ENCODE measurements at places on chromosomes 11 and 22.

DNA sequence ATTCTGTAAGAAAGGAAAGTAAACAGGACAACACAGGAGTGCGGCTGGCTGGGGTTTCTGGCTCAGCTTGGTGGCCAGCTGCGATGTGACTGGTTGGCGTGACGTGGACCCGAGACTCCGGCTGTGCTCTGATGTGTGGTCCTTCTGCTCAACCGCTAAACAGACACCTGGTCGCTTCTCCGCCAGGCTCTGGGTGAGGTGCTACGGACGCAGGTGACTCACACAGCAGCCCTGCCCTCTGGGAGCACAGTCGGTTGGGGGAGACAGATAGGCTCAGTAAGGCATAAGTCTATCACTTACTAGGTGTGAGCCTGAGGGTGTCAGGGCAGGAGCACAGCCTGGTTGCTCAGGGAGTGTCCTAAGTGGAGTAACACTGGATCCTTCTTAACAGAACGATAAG, 8.2 kb downstream of the RTL6 start:
- no peak for DNase-seq

DNA sequence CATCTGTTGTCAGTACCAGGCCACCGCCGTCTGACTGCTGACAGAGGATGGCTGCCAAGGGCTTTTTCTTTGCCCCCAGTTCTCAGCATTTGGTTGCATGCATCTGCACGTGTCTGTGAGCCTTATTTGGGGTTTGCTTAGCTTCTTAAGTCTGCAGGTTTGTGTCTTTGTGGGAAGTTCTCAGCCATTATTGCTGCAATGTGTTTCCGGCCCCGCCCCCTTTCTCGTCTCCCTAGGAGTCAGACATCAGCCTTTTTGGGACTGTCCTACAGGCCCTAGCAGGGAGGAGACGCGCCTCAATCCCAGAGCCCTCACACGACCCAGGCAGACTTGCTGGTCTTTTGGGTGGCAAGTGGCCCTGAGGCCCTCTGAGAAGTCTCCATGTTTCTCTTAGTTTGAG, 8.0 kb downstream of the MOB2 start:
- DNase-seq: no peak

- DNase-seq: no peak
These were observed at the start of gene KCNK4 for GRCh38 chr11:64291262-64291751. Gene KCNK4, plus strand, starts transcription at chr11:64291302. Its CDS starts 1,717 bp downstream, at chr11:64293019.

GRCh38 chr22:19795617-19796008, 35.0 kb downstream of the TBX1 start:
- no peak for DNase-seq

- DNase-seq: no peak
These were observed 1.9 kb downstream of the MS4A10 start for GRCh38 chr11:60786811-60787567.

DNA sequence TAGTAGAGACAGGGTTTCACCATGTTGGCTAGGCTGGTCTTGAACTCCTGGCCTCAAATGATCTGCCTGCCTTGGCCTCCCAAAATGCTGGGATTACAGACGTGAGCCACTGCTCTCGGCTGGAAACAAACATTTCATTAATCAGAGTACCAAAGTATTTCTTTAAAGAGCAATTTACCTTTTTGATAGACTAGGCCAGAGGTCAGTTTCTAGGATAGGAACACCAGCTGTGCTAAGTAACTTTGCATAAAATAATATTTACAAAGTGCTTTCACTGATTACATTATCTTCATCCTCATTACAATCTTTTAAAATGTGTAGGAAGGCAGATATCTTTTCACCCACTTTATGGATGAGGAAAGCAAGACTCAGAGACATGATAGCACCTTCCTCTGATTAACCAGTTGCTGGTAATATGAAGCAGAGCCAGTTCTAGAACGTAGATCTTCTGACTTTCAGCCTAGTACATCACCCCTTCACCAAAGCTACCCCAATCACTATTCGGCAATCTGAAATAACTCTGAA, 355.2 kb downstream of the SOX6 start:
- no peak for DNase-seq

DNA sequence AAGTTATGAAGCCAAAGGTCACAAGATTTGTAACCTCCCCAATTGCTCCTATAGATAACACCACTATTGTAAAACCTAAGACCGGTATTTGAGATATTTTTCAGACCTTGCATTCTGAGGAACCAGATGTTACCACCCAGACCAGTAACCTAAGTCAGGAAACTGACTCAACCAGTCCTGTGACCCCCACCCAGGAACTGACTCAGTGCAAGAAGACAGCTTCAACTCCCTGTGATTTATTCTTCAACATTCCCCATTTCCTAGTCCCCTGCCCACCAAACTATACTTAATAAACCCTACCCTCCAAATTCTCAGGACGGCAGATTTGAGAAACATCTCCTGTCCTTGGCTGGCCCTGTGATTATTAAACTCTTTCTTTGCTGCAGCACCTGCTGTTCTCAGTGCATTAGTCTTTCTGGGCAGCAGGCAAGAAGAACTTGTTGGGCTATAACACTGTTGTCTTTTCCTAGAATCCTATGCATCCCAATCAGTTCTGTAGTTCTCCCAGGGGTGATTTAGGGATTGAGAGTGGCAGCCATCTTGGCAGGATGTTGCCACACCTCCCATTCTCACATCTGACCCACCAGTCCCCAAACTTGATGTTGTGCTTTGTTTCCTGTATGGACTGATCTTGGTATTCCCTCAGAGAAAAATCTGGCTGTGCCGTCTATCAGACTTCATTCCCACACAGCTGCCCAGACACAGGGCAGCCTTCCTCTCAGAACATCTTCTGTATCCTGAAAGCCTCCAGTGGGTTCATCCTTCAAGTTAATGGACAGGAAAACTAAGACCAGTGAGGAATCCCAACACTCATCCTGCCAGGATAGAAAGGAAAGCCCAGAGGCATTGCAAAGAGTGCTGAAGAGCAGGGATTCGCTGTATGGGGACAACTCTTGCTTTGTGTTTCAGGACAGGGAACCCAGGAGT, 104.0 kb downstream of the PDE2A start:
- DNase-seq: no peak

DNA sequence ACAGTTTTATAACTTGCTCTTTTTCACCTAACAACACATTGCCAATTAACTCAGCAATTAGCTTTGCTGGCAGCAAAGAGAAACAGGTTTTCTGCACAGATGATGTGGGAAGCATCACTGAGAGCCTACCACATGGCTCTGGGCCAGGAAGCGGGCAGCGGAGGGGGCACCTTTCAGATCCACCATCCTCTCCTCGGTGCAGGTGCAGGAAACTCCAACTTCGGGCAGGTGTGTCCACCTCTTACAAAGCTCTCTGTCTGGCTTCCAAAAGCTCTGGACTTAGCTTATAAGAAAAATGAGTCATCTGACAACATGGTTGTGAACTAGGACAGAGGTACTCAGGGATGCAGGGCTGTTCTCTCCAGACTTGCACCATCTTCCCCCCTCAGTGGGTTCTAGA, 77.0 kb downstream of the RPS6KA4 start:
- DNase-seq: no peak

DNA sequence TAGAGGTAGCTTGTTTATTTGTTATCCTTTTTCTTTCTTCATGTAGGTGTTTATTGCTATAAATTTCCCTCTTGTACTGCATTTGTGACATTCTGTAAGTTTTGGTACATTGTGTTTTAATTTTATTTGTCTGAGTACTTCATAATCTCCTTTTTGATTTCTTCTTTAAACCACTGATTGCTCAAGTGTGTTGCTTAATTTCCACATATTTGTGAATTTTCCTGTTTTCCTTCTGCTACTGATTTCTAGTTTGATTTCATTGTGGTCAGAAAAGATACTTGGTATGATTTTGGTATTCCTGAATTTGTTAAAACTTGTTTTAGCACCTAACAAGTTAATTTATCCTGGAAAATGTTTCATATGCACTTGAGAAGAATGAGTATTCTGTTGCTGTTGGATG, 15.1 kb downstream of the OR10V1 start:
- DNase-seq: no peak

GRCh38 chr22:37328017-37328416, 45.7 kb downstream of the CYTH4 start:
- DNase-seq: no peak

GRCh38 chr11:19664886-19665548, 47.6 kb upstream of the NAV2 start:
- DNase-seq: no peak

- DNase-seq: no peak
These were observed 92.8 kb upstream of the OR9G4 start for GRCh38 chr11:56841210-56841810.

GRCh38 chr11:2730272-2731129, 30.7 kb upstream of the KCNQ1OT1 start:
- DNase-seq: no peak

DNA sequence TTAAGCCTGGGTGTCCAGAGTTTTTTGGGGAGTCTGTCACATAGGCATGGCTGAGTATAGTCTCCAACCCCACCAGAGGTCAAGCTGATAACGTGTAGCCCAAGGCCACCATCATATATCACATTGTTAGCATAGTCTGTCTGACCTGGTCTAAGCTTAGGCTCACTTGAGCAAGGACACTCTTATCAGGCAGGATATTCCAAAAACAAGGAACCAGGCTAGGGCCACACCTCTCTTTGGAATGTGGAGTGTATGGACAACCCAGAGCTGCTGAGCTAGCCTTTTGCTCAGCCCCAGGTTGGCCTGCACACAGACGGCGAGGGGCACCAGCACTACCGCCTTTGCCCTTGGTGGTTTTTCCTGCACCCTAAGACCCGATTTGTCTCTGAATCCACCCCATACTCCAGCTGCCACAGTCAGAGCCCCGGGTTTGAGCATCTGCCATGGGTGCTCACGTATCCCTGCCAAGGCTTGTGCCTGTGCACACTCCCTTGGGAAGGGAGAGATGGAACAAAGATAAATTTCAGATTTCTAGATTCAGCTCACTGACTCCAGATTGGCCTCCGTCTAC, 7.2 kb downstream of the SNAP29 start:
- no peak for DNase-seq

GRCh38 chr22:17043521-17043920, 35.5 kb upstream of the GAB4 start:
- no peak for DNase-seq

- DNase-seq: no peak
These were observed 834.5 kb downstream of the FAM181B start for GRCh38 chr11:81899156-81899555.

- DNase-seq: no peak
These were observed 29.5 kb upstream of the FAM181B start for GRCh38 chr11:82763167-82763566.

Measured in stimulated activated CD8-positive, alpha-beta memory T cell treated with anti-CD3 and anti-CD28 coated beads, Interleukin-4, amount 100 ng/mL, for 1 hour (primary cell).